Glutamatergic neuron (in vitro differentiated cells): ENCODE measurements at places on chromosomes 2 and 18.
A peak's percentile ranks its signal among the peaks of the same experiment; 100 is the strongest.

GRCh38 chr2:71575966-71576365 is 122.6 kb downstream of the DYSF start:
- DNase-seq: no peak

DNA sequence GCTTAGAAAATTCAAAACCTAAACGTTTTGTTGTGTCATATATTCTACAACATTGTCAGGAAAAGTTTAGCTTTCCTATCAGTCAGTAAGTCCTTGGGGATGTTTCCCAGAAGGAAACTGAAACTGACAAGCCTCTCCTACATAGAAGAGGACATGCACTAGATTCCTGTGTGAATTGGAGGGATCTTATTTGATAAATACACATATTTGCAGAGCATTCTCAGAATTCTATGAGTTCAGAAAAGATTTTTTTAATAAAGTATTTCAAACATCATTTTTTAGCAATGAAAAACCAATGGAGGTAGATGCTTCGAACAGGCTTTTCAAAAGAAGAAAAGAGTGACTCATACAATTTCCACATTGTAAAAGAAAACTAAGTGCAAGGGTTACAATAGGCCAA is 1706.7 kb downstream of the SUCLG1 start:
- DNase-seq: no peak

DNA sequence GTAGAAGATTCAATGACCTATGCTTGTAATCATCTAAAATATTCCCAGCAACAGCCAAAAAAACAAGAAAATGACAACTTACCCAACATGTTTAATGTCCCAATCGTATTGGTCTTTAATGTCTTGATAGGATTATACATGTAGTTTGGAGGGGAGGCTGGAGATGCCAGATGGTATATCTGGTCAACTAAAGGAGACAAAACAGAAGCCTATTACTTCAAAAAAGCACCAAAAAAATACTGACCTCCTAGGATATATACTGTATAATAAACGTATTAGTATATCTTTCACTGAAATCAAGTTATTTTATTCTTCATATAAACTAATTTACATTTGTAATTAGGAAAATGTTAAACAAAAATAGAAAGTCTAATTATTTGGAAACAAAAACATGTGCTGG is 64.5 kb downstream of the UXS1 start:
- DNase-seq: no peak

DNA sequence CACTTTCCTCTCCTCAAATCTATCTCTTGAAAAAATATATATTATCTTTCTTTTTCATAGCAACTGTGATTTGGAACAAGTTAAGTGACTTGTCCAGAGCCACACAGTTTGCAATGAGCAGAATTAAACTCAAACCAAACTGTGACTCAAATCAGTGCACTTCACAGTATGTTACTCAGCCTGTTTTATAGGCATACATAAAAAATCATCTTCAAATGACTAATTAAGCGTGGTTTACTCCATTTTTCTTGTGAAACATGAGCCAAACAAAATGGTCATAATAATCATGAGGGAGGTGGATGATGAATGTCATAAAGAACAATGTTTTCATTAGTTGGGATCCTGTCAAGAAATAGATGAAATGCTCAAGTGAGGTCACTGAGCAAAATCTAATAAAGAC is 6.1 kb upstream of the CCDC178 start:
- DNase-seq: no peak

- no peak for DNase-seq
Observed at GRCh38 chr2:169073963-169074751, 4.8 kb downstream of the DHRS9 start.

DNA sequence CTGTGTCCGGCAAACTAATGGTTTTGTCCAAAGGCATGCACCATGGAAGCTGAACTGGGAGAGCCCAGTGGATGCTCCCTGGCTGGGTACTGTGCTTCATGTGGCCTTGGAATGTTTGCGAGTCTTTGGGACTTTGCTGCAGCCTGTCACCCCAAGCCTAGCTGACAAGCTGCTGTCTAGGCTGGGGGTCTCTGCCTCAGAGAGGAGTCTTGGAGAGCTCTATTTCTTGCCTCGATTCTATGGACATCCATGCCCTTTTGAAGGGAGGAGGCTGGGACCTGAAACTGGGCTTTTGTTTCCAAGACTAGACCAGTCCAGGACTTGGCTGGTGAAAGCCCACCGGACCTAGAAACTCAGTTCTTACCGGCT is 1.7 kb downstream of the MARS2 start:
- DNase-seq: no peak

GRCh38 chr18:45793264-45793965 is 32.1 kb upstream of the SIGLEC15 start:
- no peak for DNase-seq

GRCh38 chr18:73286584-73286983 is 418.8 kb upstream of the NETO1 start:
- DNase-seq: no peak

DNA sequence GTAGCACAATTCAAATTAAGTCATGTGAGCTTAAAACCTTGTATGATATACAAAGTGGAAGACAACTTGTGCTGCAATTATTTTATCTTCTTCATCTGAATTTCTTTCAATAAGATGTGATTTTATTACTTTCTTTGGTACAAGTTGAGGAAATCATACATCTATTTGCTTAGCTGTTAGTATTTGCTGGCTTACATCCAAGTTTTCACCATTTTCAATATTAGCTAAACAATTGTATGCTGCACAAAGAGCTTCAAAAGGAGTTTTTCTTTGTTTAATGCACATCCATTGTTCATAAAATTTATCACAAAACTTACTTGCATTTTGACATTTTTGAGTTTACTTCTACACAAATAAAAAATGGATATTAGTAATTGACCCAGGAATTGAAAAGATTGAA is 40.9 kb downstream of the SCN9A start:
- no peak for DNase-seq

DNA sequence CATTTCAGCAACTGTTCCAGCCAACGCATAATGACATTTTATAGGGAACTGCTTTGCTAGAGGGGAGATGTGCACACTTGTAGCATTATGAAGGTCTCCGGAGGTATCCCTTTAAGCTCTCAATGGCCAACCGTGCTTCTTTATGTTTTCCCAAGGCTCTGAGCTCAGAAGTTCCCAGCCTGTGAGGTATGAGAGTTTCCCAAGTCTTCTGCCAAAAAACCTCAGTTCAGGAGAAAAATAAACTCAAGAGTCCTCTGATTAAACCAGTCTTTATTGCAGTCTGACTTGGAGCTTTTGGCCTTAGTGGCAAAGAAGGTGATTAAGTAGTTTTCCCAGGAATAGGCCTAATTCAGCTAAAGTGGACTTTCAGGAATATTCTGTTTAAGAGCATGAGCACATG is 35.4 kb upstream of the ZNF532 start:
- no peak for DNase-seq

- no peak for DNase-seq
Observed at GRCh38 chr2:168934826-168935225, 33.7 kb downstream of the G6PC2 start.

DNA sequence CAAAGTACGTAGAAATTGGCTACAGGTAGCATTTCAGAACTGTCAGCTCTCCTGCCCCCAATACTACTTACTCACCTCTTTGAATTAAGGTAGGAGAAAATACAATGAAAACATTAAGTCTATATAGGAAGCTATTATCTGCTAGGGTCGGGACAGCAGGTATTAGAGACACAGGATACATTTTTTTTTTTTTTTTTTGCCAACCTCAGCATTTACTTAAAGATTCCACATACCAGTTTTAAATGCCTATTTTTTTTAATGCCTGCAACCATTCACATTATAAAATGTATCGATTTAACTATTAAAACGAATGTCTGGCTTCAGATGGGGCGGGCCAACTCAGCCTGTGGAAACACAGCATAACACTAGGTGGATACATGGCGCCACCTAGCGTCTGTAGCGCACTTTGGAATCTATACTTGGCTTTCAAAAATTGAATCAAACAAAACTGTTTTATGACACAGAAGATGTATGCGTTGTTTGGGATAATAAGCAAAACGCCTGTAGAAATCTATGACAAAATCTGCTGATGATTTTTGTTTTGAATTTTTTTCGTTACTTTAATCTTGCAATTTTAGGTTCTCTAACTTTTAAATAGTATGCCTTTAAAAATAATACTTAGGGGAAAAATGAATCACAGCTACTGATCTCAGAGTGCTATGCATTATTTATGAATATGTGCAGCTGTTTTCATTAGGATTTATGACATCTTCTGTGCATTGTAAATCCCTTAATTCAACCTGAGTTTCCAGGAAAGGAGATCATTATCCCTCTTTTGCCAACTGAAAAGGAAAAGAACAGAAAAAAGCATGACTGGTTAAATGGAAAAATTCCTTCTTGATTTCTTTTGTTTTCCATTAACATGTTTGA is 261.0 kb downstream of the NYAP2 start:
- peak; percentile 86 for DNase-seq

DNA sequence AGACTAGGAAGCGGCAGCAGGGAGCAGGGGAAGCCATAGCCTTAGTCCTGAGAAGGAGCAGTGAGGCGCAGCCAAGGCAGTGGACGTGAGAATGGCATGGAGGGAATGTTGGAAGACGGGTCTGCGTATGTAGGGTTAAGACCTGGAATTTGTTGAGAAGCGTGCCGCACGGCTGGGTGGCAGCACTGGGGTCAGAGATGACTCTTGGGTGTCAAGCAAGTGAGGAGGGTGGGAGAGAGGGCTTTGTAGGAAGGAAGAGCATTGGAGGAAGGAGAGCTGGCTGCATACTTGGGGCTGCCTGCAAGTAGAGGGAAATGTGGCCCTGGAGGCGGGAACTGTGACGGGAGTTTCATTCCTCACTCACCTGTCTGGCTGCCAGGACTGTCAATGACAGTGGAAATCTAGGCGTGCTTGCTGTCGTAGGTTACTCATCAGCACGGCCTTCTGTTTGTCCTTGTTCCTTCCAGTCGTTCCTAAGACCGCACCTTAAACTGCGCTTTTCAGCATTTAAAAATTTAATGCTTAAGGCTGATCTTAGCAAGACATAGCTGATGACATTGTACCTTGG is 108.0 kb downstream of the ITGB1BP1 start:
- no peak for DNase-seq

DNA sequence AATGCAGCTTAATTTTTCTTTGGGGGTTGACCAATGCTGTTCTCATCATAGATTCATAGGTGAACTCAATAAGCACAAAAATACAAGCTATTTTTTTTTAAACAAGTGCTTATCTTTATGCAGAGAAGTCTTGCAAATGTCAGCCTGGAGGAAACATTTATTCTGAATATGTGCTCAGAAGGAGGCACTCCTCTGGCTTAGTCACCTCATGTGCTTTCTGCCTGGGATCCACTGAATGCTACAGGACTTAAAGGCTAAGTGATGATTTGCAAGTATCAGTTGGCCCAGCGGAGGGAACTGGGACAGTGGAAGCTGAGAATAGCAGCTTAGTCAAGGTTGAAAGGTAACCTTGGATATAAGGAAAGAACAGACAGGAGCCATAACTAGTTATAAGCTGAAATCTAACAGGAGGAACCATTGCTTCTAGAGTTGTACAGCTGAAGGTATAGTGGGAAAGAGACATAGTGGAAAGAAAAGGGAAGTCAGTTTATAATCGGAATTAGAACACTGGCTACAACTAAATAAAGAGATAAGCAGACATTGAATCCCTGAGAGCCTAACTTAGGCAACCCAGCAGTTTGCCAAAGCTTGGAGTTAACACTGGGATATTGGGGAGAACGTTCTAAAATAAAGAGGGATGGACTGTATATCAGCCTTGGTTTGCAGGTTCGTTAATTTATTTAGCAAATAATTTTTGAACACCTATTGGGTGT is 488.7 kb downstream of the SUCLG1 start:
- no peak for DNase-seq

DNA sequence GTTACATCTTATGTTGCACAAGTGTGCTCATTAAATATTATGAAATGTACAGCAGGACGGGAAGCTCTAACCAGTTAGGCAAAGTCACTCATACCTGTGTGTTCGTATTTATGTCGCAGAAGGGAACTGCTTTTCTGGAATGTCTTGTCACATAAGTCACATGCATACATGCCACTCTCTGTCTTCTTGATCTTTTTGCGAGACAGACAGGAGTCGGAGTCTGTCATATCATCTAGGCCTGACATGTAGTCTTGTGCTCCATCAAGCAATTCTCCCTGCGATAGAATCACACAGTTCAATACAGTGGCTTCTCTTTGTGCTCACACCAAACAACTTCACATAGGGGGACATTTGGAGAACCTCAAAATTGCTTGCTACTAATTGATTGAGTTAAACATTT is 123.6 kb downstream of the ZEB2 start:
- DNase-seq: no peak

- no peak for DNase-seq
Observed at GRCh38 chr2:37507051-37507410, 162.6 kb downstream of the QPCT start.

DNA sequence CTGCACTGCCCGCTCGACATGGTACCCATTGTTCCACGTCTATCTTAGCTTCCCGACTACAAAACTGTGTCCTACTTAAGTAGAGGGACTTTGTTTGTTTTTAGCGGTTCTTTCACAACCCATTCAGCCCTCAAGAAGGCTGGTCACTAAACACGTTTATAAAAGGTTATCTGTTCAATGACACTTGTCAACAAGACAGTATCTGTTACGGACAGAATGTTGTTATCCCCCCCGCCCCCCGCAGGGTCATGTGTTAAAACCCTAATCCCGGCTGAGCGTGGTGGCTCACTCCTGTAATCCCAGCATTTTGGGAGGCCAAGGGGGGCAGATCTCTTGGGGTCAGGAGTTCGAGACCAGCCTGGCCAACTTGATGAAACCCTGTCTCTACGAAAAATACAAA is 40.4 kb upstream of the CREG2 start:
- no peak for DNase-seq

DNA sequence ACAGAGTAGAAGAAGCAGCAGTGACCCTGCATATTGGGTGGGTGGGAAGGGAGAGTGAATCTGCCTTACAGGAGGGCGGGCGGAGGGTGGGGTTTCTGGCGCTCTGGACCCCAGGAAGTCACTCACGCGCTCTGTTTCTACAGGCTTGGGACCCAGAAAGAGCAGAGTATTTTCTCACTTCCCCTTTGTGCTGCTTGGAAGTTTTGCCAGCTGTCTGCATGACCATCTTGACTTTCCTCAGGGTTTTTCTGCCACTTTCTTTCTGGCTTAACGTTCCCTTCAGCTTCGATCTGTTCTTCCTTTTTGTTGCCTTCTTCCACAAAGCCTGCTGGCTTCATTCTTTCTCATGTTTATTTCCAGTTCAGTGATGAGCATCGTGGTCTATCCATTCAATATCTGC is 383.1 kb downstream of the GALR1 start:
- no peak for DNase-seq

- DNase-seq: no peak
Observed at GRCh38 chr2:47208852-47209606, 53.9 kb upstream of the STPG4 start.

DNA sequence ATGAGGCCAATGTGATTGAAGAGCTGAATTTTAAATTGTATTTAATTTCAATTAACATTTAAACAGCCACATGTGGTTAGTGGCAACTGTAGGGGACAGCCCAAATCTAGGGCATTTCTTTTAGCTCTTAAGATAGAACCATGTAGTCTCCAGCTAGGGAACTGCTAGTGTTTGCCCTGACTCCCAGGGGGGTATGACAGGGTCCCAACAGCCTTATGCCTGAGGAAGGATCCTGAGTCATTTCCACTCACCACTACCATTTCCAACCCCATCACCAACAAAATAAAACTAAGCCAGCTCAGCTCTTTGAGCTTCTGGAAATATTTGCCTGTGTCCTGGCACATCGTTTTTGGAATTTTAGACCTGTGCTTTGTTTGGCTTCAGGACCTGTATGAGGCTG is 13.7 kb upstream of the GMCL1 start:
- no peak for DNase-seq

GRCh38 chr2:109648041-109648527 is 33.9 kb downstream of the SOWAHC start:
- no peak for DNase-seq
